ENCODE measurements at places on chromosomes 5 and 9.

GRCh38 chr5:177445917-177446199 lies 756 bp upstream of the PRR7 start:
- no peak for DNase-seq

DNA sequence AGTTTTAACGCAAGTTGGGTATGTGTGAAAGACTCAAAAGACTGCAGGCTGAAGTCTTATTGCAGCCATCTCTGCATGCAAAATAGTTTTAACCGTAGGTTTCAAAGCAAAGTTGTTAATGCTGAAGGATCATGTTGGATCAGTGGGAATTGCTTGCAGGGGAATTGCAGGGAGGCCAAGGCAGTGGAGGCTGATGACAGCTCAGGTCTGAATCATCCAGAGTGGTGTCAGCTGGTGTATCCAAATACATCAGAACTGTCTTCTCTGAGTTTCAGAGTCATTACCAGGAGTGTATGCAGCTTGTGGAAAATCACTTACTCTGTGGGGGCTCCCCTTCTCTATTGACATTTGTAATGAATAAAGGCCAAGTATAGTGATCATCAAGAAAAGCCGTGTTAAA lies 435.7 kb downstream of the SH3GL2 start:
- no peak for DNase-seq

DNA sequence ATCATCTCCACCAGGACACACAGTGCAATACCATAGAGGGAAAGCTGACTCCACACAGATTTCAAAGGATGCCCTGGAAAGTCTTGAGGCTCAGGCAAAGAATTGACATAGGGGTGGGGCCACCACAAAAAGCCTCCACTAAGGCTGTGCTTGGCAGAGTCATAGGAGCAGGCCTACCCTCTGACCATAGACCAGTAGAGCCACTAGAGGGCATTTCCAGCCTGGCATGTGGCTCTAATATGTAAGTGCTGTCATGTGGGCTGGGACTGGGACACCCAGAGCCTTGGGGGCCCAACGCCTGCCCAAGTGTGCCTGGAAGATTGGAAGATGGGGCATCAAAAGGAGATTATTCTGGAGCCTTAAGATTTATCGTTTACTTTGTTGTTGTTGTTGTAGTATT lies 726.0 kb downstream of the DNAH5 start:
- no peak for DNase-seq

GRCh38 chr9:113798062-113799030 lies 77.8 kb upstream of the ZNF618 start:
- DNase-seq = no peak

GRCh38 chr5:155258161-155258560 lies 244.6 kb downstream of the KIF4B start:
- no peak for DNase-seq

- DNase-seq = no peak
Observed at GRCh38 chr5:143314659-143315058, 88.8 kb downstream of the NR3C1 start.

DNA sequence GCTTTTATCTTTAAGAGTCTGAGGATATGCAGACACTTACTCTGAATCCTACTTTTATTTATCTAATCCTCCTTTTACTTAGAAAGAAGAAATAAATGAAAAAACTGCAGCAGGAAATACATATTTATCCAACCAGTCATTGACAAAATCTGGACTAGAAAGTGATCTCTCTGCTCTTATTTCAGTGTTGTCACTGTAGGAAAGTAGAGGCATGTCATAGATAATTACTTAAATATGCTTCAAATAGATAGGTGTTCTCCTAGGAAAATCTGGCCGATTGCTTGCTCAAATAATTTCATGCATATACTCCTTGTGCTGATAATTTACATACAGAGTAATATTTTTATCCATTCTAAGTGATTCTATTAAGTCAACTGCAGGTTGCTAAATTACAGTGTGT lies 2001.9 kb upstream of the C9orf72 start:
- DNase-seq = no peak

DNA sequence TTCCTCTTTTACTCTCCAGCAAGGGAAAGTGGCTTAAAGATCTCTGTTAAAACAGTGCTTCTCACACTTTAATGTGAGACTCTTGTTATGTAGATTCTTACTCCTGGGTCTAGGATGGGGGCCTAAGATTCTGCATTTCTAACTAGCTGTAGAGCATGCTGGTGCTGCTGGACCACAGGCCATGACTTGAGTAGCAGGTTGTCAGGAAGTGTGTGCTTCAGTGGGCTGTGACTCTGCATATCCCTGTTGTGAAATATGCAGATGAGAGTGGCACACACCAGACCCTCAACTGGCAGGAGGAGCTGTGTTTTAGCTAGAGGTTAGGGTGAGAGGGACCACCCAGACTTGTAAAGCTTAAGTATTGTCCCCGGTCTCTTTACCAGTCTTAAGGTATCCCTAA lies 191.1 kb upstream of the DMRT1 start:
- DNase-seq = peak; percentile 43

GRCh38 chr9:117733465-117733864 lies 29.3 kb downstream of the TLR4 start:
- no peak for DNase-seq

DNA sequence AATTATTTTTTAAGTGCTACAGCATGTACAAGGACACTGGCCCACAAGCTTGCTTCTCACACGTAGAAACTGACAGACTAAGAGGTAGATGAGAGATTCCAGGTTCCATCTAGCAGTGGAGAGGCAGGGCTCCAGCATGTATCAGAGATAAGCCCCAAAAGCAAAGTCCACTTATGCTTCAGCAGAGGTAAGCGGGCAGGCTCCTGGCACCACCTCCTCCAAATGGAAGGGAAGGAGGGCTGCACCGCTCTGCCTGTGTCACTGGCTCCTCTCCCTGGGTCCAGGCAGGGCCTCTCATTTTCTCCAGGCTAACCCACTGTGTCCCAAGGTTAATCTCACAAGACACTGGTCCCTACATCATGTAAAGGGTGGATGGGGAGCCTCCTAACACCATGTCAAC lies 15.9 kb downstream of the GRHPR start:
- no peak for DNase-seq

DNA sequence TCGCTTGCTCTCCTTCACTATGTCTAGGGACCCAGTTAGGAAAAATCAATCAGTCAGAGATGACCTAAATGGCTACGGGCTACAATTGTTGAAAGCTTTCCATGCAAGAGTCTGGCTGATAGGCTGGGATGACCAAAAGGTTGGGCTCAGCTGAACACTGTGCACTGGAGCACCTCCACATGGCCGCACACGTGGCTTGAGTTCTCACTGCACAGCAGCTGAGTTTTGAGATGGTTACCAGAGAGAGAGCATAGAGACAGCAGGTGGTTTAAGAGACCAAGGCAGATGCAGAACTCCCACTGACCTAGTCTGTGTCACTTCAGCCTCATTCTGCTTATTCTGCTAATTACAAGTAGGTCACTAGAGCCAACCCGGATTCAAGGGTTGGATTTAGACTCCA lies 2354.8 kb upstream of the C9orf72 start:
- DNase-seq = no peak

DNA sequence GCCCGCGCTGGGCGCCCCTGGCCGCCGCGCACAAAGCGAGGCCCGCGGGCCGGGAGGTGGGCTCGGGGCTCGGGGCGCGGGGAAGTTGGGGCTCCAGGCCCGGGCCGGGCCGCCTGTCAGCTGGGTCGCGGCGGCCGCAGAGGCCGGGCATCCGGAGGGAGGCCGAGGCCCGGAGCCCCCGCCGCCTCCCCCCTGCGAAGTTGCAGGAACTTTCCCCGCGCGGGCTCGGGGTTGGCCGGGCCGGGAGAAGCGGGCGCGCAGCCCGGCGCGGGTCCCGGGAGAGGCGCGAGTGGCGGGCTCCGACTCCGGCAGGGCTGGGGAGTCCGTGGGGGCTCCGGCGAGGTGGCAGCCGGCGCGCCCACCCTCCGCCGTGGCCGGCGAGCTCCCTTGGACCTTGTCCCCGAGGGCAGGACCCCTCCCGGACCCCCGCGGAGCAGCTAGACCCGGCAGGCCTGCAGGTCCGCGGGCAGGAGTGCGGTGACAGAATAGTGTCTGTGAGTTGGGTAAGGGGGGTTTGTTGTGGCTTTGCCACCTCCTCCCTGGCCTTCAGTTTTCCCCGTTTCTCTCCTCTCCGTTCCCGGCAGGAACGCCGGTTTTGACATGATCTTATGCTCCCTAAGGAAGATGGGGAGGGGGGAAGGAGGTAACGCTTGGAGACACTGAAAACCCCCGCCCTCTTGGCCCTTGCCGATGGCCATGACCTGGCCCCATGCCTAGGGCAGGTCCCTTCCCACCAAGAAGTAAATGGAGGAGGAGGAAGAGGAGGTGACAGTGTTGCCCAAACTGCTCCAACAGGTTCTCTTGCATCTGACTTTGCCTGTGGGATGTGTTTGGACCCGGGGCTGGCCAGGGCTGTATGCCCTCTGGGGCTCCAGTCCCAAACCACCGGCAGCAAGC lies 942 bp downstream of the PHF2 start:
- no peak for DNase-seq

DNA sequence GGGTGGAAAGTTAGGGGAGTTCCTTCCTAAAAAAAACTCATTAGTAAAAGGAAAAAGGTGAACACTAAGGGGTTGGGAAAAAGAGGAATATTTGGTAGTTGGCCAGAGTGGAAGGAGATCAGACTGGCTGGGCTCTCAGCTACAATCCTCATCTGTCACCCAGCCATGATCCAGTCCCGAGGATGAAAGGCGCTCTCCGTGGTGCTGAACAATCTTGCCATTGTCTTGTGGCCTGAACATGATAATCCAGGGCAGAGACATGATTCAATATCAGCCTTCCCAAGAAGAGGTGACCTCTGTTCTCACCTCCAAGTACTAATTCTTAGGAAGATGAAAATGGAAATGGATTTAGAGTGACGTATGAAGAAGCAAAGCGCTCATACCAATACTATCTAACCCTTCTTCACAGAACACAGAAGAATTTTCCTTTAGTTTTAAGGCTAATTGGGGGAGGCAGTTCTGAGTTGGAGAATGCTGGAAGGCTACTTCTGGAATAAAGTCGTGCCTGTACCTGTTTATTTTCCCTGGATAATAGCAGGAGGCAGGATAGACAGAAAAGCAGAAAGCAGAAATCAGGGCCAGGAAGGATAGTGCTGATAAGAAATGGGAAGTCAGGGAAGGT lies 36.6 kb upstream of the MYORG start:
- no peak for DNase-seq

GRCh38 chr5:141398608-141399007 lies 861 bp downstream of the PCDHGB5 start:
- no peak for DNase-seq

DNA sequence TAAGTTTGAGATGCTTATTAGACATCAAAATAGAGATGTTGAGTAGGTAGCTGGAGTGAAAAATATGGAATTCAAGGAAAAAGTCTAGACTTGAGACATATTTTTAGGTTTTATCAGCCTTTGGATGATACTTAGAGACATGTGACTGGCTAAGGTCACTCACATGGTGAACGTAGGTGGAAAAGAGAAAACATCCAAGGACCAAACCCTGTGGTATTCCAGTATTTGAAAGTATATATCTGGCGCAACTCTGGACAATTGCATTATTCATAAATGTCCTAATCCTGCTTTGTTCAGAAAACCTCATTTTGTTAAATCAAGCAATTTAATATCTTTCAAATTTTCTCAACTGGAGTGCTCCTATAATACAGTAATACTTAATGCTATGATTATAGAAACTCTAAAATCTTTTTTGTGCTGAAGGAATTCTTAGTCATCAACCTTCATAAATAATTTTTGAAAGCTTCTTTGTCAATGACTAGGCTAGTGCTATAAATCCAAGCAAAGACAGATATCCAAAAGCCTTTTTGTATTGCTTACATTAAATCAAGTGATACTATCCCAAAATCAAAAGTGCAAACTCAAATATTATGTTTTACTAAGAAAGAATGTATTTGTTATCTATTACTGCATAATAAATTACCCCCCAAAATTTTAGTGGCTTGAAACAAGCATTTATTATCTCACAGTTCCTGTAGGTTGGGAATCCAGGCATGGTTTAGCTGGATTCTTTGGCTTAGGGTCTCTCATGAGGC lies 452.0 kb downstream of the ENC1 start:
- no peak for DNase-seq

- DNase-seq = peak; percentile 83
Observed at GRCh38 chr9:77977210-77977611, 54.4 kb downstream of the GNAQ start.

- no peak for DNase-seq
Observed at GRCh38 chr5:98214240-98215051, 559.0 kb upstream of the RGMB start.

DNA sequence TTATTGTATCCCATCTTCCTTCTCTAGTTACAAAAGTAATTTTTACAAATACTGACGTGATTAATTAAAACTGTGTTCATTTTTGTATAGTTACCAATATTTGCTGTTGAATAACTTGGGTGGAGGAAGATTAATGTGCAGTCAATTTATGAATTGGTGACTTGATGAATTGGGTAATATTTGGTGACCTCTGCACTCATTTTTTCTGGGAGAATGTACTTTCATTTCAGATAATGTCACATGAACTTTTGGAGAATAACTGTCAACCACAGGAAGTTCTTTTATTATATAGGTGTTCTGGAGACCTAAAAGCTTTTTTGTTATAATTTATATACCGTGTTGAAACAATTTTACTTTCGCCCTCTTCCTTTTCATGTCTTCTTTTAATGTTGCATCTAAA lies 26.4 kb upstream of the FKTN start:
- no peak for DNase-seq

DNA sequence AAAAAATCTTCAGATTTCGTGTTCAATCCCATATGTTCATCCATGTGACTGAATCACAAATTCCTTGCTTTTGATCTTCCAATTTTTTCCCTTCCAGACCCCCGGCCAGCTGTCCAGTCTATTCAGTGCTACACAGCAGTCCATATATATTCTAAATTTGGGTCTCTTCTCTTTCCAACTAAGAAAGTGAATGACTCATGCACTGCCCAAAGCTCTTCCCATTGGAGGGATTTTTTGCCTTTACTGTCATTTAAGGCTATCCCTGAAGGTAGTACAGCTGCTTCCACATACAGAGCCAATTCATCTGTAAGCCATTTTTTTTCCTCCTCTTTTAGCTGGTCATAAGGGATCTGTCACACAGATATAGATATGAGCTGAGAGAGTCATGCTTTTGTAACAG lies 478.3 kb downstream of the DMRT2 start:
- DNase-seq = no peak

- no peak for DNase-seq
Observed at GRCh38 chr5:132662925-132663770, 5.2 kb downstream of the IL13 start.

DNA sequence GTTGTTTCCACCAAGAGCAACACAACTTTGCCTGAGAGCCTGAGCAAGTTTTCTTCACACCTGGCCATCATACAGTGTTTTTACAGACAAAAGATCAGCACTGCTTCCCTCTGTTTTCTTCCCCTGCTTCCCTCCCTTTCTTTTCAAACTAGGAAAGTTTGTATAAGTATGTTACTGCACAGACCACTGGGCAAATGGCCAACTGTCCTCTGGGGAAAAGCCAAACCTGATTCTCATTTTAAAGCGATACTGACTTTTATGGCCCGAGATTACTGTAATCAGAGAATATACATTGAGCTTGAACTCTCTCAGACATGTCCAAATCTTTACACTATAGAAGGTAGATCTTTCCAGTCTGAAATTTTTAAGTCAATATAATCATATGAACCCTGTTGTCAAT lies 415.0 kb downstream of the NFIB start:
- no peak for DNase-seq

GRCh38 chr9:76799473-76799872 lies 35.2 kb downstream of the PCA3 start:
- no peak for DNase-seq

GRCh38 chr9:37172557-37172956 lies 52.2 kb downstream of the ZCCHC7 start:
- DNase-seq = no peak

Data from GF-D8 (cell line).